ENCODE measurements at places on chromosomes 3 and 15.

- DNase-seq, result no peak
Observed at GRCh38 chr15:88874275-88874674, 21.1 kb downstream of the HAPLN3 start.

DNA sequence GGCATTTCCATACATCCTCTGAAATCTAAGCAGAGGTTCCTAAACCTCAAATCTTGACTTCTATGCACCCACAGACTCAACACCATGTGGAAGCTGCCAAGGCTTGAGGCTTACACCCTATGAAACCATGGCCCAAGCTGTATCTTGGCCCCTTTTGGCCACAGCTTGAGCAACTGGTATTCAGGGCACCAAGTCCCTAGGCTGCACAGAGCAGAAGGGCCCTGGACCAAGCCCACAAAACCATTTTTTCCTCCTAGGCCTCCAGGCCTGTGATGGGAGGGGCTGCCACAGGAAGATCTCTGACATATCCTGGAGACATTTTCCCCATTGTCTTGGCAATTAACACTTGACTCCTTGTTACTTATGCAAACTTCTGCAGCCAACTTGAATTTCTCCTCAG, 54.4 kb upstream of the IL12A start:
- DNase-seq, result no peak

- no peak for DNase-seq
Observed at GRCh38 chr3:194828116-194828515, 142.4 kb downstream of the FAM43A start.

DNA sequence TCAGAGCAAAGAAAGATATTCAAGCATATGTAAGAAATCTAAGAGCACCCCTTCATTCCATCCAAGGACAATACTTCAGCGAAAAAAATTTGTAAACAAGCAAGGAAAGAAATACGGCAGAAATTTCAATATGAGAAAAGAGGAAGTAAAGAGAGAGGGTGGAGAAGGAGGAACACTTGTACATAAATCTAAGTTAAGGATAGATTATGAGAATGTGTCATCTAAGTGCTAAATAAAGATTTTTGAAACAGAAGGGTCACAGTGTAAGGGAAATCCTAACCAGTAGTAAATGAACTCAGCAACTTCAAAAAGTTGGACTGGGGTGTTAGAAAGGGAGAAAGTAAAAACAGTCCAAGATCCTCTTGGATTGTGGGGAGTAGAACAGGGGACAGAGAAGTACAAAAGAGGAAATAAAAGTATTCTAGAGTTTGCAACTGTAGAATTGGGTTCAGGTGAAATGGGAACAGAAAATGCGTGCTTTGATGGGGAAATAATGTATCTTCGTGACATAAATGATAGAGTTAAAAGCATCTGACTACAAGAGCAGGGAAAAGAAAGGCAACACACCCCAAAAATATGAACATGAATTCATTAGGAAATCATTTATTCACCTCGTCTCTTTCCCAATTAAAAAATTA, 68.5 kb upstream of the ATP13A5 start:
- no peak for DNase-seq

- DNase-seq, result no peak
Observed at GRCh38 chr3:18201315-18201714, 223.8 kb downstream of the SATB1 start.

DNA sequence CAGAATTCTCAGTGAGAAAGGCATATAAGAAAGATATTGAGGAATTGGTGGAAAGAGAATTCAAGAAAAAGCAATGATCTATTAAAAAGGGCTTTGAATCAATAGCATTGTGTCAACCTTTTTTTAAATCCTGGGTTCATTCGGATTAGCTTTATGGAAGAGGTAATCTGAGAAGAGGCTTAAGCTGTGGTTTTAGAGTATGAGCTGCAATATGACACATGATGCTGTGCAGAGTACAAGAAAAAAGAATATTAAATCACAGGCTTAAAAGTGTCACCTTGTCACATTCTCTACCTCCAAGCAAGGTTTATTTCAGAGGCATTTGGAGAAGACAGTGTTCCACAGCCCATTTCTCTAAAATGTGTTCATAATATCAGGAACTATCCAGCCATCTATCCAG, 128.9 kb downstream of the RTP4 start:
- no peak for DNase-seq

DNA sequence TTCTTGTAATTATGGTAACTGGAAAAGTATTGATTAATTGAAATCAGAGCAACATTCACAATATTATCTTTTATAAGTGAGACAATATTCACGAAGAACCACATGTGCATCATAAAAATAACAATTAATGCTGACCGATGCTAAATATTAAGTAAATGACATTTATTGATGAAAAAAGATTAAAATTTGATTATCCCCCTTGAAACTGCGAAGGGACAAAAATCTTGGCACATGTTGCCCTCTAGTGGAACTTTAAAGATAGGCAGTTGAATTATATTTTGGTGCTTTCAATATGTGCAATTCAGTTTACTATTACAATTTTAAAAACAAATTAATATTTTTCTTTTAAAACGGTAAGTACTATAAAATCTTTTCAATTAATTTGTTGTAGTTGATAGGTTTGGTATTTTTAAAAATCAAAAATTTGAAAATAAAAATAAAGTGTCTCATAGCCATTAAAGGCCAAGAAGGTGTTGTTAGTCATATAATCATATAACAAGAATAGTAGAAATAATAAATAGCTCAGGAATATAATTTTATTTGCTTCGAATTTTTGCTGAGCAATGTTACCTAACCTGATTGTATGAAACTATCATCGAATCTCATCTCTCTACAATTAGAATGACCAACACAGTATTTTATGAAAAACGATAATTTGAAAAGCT, 270.2 kb downstream of the ROBO1 start:
- DNase-seq, result no peak

DNA sequence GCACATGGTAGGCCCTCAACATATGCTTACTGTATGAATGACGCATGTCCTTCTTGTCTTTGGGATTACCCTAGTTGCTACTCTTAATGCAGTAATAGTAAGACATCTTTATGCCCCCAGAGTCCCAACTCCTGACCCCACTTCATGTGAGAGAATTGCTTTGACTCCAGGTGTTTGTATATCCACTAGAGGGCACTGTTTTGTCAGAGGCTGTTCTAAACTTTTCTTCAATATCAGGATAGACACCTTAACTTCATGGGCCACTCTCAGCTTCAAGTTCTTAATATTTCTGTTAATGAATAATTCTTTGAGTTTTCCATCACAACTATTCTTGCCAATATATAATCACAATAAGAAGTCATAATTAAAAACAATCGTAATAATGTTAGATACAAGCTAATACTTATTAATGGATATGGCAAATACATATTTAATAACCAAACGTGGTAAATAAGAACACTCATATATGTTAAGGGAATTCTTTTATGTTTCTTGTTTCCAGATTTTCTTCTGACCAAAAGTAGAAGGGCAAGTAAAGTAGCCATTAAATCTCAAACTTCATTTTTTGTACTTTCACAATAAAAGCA, 337.2 kb upstream of the DNAJC19 start:
- no peak for DNase-seq

- DNase-seq, result no peak
Observed at GRCh38 chr3:13343601-13344000, 76.5 kb downstream of the NUP210 start.

Data from cortex of kidney (tissue), 1 donor.